ENCODE measurements at places on chromosomes 1 and 21.

DNA sequence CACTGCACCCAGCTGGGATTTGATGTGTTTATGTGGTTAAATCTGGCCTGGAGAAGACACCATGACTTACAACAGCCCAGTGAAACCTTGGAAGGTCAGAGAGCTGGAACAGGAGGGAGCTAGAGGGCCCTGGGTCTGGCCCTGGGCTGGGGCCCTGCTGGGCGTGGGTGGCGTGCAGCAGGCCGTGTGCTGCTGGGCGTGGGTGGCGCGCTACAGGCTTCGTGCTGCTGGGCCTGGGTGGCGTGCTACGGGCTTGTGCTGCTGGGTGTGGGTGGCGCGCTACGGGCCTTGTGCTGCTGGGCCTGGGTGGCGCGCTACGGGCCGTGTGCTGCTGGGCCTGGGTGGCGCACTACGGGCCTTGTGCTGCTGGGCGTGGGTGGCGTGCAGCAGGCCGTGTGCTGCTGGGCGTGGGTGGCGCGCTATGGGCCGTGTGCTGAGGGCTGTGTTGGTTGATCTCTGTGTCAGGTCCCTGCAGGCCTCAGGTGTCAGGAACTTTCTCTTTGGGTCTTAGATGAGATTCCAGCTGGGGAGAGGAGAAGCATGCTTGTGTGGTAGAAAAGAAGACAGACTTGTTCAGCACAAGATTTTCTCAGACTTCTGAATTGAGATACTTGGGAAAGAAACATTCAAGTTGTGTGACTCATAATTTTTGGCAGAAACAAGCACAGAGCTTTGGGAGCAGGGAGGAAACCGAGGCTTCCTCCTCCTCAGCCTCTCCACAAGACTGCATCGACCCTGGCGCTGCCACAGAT is 66.0 kb downstream of the COL18A1 start:
- DNase-seq, result no peak

- DNase-seq, result no peak
Measured at GRCh38 chr21:35376406-35377135, 327.5 kb upstream of the RUNX1 start.

GRCh38 chr1:175481126-175482070 is 262.0 kb downstream of the TNR start:
- no peak for DNase-seq

- DNase-seq, result no peak
Measured at GRCh38 chr1:55212349-55213150, 2.6 kb downstream of the USP24 start.

GRCh38 chr1:92653605-92654381 is 131.1 kb downstream of the EVI5 start:
- DNase-seq, result no peak

DNA sequence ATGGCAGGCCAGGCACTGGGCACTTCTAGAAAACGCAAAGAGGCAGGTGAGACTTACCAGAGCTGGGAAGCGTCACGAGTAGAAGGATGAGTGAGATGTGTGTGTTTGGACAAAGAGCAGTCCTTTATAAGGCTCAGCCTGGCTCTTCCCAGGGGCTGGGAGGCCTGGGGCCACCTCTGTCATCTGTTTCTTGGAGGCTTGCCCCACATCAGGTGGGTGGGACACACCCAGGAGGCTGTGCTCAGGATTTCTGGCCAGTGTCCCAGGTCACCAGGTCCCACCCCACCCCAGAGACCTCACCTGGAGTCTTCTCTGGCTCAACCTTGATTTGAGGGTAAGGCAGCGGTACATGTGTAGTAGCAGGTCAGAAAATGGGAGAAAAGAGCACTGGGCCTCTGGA is at the start of gene S100A7:
TSS of gene S100A7 (minus strand) at position 101 of the 400 bp plus-strand sequence. CDS start 1,638 bp downstream, outside the sequence.
- DNase-seq, result no peak

GRCh38 chr21:29647353-29647781 is 292.4 kb downstream of the GRIK1 start:
- DNase-seq, result no peak

- peak; percentile 14 for DNase-seq
Measured at GRCh38 chr1:111406321-111406768, 21.2 kb downstream of the OVGP1 start.

- no peak for DNase-seq
Measured at GRCh38 chr1:30042438-30043147, 680.8 kb downstream of the MATN1 start.

GRCh38 chr1:209884249-209884648 is 53.8 kb upstream of the SYT14 start:
- DNase-seq, result no peak

DNA sequence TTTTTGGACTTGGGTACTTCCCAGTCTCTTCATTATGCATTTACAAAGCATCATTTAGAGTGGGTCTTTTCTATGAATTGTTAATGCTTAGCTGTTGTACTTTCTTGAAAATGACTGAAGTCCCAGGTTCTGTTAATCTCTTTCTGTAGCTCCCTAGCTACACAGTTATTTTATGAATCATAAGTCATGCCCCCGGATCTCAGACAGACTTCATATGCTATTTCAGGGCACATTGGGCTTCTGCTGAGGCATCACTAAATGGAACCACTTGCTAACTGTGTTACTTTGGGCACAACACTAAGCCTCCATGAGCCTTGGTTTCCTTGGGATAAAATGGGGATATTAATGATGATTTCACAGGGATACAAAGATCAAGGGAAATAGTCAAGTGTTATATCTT is 55.5 kb upstream of the RBM15 start:
- no peak for DNase-seq

- no peak for DNase-seq
Measured at GRCh38 chr1:16451841-16452528, 11.5 kb downstream of the NECAP2 start.

GRCh38 chr1:8345621-8346415 is 27.9 kb downstream of the SLC45A1 start:
- DNase-seq, result no peak

- no peak for DNase-seq
Measured at GRCh38 chr1:157312082-157312812, 174.1 kb upstream of the ETV3 start.

DNA sequence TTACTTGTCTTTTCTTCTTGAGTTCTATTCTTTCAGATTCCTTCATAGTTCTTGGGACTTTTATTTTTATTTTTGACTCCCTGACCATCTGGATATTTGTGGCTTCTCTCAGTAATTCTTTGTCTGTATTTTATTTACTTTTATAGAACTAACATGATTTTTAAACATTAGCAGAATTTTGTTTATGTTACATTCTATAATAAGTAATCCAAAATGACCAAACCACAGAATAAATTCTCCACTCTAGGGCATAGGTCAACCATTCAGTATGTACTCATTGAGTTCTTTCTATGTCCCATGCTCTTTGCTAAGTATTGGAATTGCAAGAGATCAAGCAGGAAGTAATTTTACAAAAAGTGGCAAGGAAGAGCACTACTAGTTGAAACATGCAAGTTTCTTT is 969.0 kb downstream of the TTLL7 start:
- DNase-seq, result no peak

DNA sequence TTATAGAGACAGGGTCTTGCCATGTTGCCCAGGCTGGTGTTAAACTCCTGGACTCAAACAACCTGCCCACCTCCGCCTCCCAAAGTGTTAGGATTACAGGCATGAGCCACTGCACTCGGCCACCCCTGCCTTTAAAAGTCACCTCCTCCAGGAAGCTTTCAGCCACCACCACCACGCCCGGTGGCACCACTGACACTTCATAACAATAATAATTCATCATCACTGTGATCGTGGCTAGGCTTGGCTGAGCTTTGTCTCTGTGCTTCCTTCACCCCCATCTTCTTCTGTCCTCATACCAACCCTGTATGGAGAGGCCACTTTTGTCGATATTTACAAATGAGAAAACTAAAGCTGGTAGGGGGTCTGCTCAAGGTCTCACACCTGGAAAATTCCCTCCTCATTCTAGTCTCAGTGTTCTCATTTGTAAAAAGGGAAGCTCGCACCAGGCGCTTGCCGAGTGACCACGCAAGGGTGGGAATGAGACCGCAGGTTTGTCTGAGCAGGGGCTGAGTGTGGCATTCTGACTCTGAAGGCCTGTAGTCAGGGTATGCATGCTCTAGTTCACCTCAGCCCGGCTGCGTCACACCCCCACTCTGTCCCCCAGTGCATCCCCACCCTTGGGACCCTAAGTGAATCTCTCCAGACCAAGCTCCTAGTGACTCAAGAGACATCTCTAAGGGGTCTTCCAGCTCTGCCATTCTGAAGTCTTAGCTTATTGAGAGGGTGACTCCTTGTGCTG is 12.9 kb upstream of the EPHA2 start:
- DNase-seq, result no peak

GRCh38 chr1:170376801-170377385 is 155.1 kb upstream of the GORAB start:
- no peak for DNase-seq

DNA sequence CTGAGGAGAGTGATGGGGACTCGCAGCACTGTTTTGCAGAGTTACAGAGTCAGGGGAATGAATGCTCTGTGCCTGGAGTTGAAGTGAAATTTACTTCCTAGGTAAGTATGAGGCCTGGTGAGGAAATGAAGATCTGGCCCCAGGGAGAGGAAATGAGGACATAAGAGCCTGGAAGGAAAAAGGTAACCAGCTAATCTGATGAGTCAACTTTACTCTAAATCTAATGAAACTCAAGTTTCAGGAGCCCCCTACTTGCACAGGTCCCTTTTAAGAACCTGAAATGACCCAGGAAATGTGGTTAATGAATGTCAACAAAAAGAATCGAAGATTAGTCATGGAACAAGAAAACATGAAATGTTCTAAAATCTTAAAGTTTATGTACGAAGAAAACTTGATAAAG is 599.0 kb downstream of the AGBL4 start:
- DNase-seq, result no peak

- DNase-seq, result peak; percentile 19
Measured at GRCh38 chr21:32770871-32771523, 558 bp downstream of the PAXBP1 start.

DNA sequence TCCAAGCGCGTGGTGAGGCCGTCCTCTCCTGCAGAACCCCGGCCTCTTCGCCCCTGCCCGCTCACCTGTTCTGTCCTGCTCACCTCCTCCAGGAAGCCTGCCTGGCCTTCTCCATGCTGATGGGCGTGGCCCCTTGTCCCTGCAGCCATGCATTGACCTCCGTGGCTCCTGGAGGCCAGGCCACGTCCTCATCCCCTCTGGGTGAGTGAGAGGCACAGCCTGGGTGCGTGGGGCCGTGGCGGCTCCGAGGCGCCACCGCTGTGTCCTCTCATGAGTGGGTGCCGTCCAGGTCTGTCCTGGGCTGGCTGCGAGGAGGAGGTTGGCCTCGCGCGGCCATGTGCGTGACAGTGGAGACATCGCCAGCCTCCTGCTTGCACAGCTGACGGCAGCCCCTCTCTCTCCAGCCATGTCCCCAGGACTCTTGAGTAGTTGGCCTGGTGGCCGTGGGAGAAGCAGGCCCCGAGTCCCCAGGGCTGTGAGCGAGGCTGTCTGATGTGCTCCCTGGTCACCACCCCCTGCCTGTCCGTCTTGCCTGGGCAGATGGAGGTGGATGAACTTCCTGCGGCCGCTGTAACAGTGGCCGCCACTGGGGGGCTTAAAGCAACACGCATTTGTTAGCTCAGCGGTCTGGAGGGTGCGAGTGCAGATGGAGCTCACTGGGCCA is 58.1 kb downstream of the PRKCZ start:
- DNase-seq, result no peak

- DNase-seq, result no peak
Measured at GRCh38 chr1:13826591-13826990, 126.6 kb downstream of the PRDM2 start.

DNA sequence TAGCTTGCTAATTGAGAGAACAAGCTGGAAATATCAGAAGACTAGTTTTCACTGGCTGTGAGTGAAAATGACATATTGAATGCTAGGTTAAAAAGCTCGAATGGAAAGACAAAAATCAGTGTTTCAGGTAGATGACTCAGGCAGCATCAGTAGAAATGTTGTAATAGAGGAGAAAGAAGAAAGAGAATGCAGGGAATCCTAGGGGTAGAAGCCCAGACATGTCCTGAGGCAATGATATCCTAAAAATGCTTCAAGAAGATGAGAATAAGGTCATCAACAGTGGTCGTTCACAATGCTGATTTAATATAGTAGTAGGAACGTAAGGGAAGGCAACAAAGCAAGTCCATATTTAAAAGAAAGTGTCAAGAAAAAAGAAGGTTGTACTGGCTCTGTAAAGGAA is 96.7 kb upstream of the HP1BP3 start:
- DNase-seq, result no peak

DNA sequence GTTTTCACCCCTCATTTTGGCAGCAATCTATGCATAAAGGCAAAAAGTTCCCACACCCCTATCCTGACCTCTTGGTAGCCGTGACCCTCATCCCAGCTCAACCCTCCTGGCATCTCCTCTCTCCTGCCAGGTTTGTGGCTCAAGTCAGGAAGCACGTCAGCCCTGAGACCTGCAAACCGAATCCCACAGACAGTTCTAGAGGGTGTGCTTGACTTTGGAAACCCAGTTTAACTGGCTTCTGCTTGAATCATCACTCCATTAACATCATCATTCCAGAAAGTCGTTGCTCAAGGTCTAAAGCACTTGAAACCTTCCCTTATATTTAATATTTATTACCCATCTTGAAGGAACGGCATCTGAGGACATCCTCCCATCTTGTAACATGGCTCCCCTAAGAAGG is 133.4 kb upstream of the ERG start:
- DNase-seq, result no peak

GRCh38 chr1:179095924-179096323 is 14.1 kb downstream of the TOR3A start:
- DNase-seq, result no peak

- DNase-seq, result no peak
Measured at GRCh38 chr1:163477276-163477830, 155.6 kb downstream of the NUF2 start.

GRCh38 chr1:100413035-100413434 is 60.7 kb downstream of the CDC14A start:
- no peak for DNase-seq

GRCh38 chr1:40382108-40382460 is 8.6 kb downstream of the SMAP2 start:
- no peak for DNase-seq

DNA sequence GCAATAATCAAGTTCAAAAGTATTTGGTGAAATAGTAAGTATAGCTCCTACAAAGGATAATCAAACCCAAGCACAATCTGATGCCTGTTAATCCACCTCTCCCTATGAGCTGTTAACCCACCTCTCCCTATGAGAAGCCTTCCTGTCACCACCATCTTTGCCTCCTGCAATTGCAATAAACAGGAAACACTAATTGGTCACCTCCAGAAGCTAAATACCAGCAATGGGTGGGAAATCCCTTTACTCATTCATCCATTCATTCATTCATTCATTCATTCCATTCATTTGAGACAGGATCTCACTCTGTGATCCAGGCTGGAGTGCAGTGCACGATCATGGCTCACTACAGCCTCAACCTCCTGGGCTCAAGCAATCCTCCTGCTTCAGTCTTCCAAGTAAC is 132.8 kb downstream of the RERE start:
- DNase-seq, result no peak

- no peak for DNase-seq
Measured at GRCh38 chr1:12424793-12425192, 193.2 kb downstream of the DHRS3 start.

DNA sequence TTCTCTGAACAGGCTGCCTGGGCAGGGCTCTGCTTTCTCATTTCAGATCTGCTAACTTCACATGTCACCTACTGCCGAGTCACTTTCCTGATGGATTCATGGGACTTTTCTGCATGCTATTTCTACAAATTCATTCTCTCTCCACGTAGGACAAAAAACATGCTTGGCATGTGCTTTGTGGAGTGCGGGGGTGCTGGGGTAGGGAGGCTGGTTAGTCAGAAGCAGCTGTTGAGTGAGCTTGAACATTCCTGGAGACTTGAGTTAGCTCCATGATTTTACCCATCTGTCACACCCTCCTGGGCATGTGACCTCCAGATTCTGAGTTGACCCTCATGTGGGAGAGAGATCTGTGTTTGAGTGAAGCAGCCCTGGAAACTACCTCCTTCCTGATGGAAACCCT is 71.4 kb downstream of the UCK2 start:
- DNase-seq, result no peak

All from activated CD4-positive, CD25-positive, alpha-beta regulatory T cell (primary cell).